ENCODE measurements at places on chromosomes 1 and 21.

GRCh38 chr1:237139732-237140131 is 97.7 kb downstream of the RYR2 start:
- no peak for DNase-seq

GRCh38 chr1:117754061-117754969 is 148.5 kb downstream of the TENT5C start:
- peak; percentile 59 for DNase-seq

DNA sequence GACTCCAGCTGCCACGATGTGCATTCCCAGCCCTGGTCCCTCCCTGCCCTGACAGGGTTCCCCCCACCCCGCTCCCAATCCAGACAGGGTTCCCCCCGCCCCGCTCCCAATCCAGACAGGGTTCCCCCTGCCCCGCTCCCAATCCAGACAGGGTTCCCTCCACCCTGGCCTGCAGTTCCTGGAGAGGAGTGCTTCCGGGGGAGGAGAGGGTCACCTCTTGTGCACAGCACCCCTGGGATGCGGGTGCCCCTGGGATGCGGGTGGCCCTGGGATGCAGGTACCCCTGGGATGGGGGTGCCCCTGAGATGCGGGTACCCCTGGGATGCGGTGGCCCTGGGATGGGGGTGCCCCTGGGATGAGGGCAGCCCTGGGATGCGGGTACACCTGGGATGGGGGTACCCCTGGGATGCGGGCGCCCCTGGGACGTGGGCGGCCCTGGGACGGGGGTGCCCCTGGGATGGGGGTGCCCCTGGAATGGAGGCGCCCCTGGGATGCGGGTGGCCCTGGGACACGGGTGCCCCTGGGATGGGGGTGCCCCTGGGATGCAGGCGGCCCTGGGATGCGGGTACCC is 36.7 kb upstream of the SLC19A1 start:
- no peak for DNase-seq

GRCh38 chr1:30328401-30329262 is 394.8 kb downstream of the MATN1 start:
- no peak for DNase-seq

DNA sequence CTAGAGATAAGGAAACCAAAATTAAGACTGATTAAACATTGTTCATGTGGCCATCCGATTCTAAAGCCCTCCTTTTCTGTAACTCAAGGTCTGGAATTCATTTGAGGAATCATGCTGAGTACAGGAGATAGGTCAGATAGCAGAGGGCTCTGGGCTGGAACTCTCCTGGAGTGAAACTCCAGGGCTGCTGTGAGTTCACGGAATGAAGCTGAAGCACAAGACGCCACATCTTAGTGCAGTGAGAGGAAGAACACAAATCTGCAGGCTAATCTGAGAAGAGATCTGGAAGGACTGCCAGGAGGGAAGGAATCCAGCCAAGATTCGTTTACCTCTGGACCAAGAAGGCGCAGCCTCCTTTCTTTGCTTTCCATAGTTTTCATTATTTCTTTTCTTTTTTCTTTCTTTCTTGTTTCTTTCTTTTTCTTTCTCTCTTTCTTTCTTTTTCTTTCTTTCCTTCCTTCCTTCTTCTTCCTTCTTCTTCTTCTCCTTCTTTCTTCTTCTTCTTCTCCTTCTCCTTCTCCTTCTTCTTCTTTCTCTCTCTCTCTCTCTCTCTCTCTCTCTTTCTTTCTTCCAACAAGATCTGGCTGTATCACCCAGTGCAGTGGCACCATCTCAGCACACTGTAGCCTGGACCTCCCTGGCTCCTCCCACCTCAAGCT is 74.8 kb upstream of the ATP1B1 start:
- no peak for DNase-seq

GRCh38 chr1:83583351-83584014 is 415.4 kb downstream of the TTLL7 start:
- DNase-seq, result peak; percentile 68

DNA sequence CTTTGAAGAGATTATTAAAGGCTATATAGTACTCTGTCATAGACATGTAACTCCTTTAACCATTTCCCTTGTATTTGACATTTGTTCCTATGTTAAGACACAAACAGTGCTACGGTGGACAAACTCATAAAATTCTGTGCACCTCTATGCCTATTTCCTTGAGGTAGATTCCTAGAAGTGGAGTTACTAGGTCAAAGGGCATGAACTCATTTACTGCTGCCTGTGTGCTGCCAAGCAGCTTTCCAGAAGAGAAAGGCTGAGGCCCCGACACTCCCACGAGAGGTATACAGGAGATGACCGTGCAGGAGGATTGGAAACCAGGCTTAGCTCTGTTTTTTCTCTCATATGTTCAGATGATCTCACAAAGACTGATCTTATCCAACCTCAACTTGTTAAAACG is 34.4 kb upstream of the TENT5C start:
- DNase-seq, result no peak

DNA sequence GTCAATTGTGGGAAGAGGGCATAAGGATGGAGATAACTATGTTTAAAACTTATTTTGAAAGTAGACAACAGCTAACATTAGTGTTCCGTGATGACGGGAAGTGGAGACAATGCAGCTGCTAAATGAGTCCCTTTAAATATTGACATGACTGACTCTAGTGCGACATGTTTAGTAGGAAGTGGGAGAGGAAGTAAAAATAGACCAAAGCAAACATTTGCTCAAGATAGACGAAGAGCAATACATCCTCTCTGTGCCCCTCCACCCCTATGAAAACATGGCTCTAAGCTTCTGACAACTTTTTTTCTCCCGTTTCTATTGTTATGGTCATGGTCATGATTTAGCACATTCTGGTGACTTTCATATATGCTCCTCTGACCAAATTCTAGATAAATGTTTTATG is 60.0 kb upstream of the HMCN1 start:
- peak; percentile 38 for DNase-seq

GRCh38 chr1:239558559-239558958 is 172.2 kb downstream of the CHRM3 start:
- no peak for DNase-seq

DNA sequence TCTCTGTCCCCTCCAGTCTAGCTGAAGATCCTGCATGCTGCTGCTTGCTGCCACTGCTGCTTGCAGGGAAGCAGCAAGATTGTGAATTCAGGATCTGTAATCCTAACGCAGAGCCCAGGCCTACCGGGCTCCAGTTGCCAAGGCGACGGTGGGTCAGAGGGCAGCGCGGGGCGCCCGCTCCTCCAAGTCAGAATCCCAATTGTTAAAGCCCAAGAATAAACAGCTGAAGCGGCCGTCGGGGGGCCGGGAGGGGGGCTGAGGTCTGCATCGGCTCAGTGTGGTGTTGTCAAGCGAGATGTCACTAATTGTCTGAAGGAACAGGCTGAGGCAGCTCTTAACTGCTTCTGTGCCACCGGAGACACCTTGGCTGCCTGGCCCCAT is 36.8 kb downstream of the AHDC1 start:
- no peak for DNase-seq

DNA sequence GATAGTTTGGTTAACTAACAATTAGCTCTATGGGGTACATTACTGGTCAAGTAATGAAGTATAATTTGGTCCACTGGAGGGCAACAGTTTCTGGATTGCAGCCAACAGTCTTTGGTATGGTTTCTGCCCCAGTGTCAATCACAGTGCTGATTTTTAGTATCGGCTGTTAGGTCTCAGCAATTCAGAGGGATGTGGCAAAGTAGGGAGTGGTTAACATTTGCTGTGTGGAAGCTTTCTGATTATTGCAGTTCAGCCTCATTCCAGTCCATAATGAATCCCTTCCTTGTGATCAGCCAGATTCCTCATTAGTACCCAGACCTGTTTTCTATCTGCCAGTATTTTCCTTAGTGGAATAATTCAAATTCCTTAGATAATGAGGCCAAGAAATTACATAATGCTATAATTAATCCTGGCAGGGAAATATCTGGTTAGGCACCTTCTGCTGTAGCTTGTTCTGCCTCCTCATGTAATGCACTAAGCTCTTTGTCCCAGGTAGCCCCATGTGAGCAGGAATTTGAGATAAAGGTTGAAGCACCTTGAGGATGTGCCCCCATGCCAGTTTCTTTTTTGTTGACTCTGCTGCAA is 14.0 kb downstream of the F3 start:
- no peak for DNase-seq

DNA sequence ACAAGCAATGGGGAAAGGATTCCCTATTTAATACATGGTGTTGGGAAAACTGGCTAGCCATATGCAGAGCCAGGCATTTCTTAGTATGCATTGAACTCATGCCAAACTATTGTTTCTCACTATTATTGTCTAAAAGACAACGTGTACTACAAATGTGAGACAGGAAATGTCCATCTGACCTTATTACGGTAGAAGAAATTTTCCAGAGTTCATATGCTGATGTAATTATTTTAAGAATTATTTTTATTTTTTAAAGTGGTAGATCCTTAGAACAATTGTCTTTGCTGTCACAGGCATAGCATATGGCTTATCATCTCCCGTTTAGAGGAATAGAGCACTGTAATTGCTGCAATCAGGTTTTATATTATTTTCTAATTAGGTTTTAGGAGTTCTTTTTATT is 75.2 kb upstream of the S1PR1 start:
- no peak for DNase-seq

GRCh38 chr1:54585181-54586066 is 37.4 kb downstream of the ACOT11 start:
- DNase-seq, result no peak

DNA sequence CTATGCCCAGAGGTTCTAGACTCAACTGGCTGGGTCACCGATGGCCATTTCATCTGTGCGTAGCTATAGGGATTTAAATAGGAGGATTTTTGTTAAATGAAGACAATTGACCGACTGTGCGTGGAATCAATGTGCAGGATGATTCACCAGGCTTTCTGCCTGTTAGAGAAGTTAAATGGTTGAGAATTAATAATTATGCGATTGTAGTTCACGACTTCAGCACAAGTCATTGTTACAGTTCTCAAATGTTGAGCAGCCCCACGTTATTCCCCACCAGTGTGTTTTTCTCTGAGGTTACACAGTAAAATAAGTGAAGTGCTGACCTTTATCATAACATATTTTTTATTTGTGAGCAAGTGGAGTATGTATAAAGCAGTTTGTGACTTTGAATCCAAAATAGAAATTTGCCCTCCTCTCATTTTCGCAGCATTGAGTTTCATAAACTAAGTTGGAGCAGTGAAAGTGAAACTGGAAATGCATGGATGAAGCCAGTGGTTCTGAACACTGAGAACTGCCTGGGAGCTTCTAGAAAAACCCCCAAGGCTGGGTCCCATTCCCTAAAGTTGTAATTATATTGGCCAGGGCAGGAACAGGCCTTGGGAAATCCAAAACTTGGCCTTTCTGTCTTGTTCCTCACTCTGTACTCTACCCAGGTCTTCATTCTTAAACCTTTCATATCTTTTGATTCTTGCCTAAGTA is 102.6 kb downstream of the GALNT2 start:
- peak; percentile 60 for DNase-seq

GRCh38 chr1:29341936-29342335 is 105.6 kb downstream of the PTPRU start:
- no peak for DNase-seq

DNA sequence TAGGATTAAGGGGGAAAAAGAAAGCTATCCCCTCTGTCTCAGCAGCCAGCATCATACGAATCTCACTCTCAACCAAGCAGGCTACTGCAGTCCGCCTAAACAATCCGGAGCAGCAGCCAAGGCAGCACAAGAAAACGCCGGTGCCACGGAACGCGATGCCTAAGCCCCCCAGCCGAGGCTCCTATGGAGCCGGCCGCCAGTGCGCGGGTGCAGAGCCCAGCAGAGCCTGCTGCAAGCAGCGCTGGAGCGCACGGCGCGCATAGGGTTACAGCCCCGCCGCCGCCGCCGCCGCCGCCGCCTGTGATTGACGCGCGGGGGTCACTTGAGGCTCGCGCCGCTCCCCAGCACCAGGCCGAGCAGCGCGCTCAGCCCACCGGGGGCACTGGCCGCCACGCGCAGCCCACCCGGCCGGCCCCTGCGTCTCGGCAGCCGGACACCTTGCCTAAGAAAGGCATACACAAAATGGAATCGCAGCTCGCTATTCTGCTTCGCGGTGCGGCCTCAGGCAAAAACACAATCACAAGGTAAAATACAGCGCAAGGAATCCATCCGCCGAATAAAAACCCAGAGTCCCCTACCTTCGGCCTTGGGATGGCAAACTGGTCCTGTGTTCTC is 780 bp downstream of the HIVEP3 start:
- DNase-seq, result peak; percentile 25

- DNase-seq, result no peak
These were observed 5.6 kb downstream of the KIFAP3 start for GRCh38 chr1:170068923-170069322.

- no peak for DNase-seq
These were observed 17.9 kb upstream of the PLEKHG5 start for GRCh38 chr1:6509220-6509918.

DNA sequence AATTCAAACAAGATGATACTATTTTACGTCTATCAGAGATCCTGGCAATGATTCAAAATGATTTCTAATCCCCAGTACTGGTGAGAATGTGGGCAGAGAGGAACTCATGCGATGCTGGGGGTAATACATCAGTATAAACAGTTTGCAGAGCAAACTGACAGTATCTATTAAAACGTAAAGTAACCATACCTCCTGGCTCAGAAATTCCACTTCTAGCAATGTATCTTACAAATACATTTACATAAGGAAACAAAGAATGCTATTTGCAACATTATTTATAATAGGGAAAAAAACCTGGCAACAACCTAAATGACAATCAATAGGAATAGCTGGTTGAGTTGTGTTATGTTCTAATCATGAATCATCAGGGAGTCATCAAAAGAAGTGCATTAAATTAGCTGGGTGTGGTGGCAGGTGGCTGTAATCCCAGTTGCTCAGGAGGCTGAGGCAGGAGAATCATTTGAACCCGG is 15.9 kb downstream of the RCAN1 start:
- no peak for DNase-seq

- DNase-seq, result no peak
These were observed 1.6 kb downstream of the PRUNE1 start for GRCh38 chr1:151009674-151010345.

DNA sequence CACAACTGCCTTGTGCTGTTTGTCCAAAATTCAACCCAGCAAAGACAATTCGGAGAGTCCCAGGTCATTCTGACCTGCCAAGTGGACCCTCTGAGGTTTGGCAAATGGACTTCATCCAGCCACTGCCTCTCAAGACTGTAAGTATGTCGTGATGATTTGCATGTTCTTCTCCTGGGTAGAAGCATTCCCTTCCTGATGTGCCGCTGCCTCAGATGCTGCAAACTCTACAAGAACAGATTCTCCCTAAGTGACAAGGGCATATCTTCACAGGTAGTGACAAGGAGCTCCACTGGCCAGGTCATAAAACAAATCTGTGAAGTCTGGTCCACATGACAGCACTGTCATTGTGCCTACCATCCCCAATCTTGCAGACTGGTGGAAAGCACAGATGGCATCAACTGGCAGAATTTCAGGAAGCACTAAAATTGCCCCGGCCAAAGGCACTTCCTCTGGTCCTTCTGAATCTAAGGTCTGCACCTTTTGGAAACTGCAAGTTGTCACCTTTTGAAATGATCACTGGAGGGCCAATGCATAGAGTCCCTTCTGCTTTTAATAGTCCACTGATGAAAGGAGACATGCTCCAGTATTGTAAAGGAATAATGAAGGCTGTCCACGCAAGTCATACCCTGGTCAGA is 27.4 kb downstream of the POFUT2 start:
- no peak for DNase-seq
